ENCODE measurements at places on chromosomes 7 and 10.

DNA sequence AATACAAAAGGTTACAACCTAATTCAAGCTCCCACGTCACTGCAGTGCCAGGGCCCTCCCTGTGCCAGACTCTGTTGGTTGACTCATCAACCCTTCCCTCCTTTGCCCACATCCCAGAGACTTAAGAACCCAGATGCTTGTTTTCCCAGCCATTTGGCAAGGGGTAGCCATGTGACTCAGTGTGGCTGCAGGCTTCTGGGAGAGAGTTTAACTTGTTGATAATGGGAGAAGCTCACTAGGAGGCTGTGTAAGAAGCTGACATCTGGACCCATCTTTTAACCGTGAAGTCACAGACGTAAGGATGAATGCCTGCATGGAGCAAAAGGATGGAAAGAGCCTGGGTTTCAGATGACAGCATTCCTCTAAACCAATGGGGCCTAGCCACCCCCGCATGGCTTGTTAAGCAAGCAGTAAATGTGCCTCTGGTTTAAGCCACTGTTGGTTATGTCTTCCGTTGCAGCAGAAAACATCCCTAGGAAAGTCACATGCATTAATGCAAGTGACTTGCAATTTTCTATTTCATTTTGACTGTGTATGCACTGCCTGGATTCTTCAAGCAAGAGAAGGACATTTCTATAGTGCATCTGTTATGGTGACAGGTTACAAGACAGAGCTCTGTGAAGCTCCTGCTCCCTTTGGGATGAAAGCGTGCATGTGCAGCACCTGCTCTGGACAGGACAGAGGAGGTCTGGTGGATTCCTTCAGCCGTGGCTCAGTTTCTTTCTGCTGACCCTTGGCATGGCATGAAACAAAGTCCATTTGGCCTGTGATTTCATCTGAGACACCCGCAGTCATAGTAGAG lies 57.5 kb upstream of the CREB5 start:
- no peak for DNase-seq

GRCh38 chr10:12228851-12229250 lies 32.9 kb downstream of the CDC123 start:
- no peak for DNase-seq

DNA sequence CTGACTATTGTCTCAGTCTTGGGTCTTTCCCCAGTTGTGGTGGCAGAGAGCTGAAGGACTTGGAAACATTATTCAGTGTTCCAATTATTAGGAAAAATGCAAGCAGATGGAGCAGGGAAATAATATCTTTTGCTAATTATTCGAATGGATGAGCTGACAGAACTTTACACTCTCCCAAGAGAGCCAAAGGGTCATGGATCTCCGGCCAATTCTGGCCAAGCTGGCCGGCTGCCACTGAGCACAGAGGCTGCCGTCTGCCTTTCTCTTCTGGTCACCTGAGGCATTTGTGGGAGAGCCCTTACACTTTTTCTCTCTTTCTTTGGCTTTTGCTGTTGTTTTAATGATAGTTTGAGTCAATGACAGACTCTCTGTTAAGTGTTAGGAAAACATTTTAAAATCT lies 22.2 kb upstream of the CNTNAP2 start:
- no peak for DNase-seq

DNA sequence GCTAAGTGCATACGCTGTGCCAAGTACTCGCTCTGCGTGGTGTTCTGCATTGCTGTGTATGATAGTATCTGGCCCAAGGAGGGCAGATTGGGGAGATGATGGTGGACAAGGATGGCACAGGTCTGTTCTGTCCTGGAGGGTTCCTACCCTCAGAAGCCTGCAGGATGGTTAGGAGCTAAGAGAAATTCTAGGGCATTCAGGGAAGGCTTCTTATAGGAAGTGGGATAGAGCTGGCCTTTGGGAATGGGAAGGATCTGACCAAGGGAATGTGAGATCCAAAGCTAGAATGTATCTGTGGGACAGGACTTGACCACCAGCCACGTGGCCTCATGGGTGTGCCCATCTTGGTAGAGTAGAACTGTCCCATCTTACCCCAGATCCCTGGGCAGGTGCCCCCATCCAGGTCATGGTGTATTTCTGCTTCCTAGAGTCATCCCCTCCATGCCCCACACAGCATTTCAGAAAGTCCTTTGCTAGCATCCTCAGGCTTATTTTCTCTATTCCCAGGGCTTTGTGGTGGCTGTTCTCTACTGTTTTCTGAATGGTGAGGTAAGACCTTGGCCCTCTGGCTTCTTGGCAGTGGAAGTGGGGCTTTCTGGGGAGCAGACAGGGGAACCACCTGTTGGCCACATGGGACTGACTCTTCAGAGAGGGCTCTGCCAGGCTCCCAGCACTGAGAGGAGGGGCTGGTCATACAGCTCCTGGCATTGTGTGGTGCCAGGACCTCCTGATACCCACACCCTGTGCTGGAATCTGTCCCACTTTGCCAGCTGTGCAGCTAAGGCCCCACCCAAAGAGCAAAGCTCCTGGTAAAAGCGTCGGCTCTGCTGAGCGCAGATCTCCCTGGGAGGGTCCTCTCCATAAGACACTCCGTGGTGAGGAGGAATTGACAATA lies 52.5 kb downstream of the ADCYAP1R1 start:
- no peak for DNase-seq

DNA sequence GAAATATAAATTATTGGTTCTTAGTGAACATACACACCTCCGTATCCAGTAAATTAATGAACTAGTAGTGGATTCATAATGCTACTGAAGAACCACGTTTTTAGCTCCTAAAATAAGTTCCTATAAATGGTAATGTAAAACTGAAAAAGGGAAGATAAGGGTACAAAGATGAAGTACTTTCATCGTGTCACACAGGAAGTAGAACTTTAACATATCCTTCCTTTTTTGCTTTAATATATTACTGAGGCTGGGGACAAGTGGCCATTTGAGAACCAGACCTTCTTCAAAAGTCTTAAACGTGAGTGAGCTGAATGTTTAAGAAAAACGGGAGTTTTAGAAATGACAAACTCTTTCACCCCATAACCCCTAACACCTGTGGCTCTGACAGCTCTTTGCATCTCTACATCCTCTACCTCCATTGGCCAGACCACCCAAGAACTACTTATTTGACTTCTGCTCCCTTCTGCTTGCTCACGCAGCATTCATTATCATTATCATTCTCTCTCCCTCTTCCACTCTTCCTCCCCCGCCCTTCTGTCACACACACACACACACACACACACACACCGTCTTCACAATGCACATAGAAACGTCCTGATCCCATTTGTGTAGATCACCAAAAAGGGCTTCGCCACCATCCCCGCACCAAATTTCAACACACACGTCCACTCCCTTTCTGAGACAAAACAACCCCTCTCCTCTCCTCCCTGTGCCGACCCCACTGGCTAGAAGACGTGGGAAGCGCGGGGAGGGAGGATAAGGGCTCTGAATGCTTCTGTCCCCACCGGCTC lies 677 bp downstream of the SKAP2 start:
- DNase-seq, result no peak

GRCh38 chr7:100189061-100189460 lies 11.3 kb downstream of the STAG3 start:
- DNase-seq, result no peak

DNA sequence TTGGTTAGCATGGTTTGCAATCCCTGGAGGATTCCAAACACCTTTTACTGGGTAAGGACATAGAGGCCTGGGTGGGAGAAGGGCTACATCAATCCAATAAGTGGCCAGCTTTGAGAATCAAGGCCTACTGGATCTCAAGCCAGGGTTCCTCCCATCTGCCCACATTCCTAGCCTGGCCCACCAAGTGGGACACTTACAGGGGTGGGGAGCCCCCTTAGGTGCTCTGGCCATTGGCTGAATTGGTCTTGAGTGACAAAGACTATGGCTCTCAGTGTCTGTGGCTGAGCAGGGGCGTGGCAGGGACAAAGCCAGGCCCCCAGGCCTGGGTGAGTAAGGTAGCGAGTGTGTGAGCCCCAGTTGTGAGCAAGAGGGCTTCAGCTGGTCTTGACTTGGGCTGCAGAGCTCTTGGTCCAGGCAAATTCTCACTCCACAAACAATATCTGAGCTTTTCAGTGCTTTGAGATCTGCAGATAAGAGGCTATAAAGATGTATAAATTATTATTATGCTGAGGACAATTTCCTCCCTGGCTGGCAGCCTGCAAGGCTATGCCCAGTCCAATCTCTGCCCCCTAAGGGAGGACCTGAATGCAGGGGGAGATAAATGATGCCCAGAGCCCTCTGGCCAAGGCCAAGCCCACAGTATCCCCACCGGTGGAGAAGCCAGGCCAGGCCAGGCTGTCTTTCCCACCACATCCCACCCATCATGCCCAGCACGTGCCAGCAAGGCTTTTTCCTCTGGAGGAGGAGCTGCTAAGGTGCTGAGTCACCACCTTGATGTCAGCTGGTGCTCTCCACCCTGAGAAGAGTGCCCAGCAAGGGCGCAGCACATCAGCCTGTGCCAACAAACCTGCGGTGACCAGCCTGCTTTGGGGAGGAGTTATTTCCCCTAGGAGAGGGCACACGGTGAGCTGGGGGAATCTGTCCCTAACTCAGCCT lies 80.7 kb upstream of the DUSP5 start:
- DNase-seq, result peak; percentile 67

DNA sequence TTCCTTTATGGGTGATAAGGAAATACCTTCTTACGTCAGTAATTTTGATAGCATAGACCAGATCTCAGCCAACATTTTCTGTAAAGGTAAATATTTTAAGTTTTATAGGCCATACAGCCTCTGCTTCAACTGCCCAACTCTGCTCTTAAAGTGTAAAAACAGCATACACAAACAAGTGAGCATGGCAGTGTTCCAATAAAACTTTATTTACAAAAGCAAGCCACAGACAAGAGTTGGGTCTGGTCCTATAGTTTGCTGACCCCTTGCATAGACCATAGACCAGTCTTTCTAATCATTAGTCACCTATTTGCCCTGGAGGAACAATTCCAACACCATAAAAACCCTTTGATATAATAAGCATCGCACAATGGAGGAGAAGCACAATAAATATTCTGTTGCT lies 398.8 kb downstream of the SFMBT2 start:
- DNase-seq, result no peak

GRCh38 chr10:132404169-132404880 lies 7.3 kb downstream of the PWWP2B start:
- DNase-seq, result no peak

- no peak for DNase-seq
These were observed 122.2 kb downstream of the KMT2E start for GRCh38 chr7:105136221-105136620.

DNA sequence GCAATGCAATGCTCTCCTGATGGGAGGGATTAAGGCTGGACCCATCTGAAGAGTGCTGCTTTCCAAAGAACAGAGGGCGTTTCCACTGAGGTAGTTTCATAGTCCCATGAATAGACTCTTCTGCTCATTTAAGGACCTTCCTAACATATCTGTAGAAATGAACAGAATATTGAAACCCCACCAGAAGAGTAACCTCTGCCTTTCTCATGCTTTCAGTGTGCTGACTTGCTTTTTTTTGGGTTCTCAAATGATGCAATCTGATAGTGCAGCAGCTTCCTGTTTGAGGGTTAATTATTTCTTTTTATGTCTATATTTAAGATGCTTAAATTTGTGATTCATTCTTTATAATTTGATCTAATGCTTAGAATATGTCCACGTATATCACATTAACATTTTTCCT lies 82.2 kb downstream of the GATA3 start:
- DNase-seq, result no peak

DNA sequence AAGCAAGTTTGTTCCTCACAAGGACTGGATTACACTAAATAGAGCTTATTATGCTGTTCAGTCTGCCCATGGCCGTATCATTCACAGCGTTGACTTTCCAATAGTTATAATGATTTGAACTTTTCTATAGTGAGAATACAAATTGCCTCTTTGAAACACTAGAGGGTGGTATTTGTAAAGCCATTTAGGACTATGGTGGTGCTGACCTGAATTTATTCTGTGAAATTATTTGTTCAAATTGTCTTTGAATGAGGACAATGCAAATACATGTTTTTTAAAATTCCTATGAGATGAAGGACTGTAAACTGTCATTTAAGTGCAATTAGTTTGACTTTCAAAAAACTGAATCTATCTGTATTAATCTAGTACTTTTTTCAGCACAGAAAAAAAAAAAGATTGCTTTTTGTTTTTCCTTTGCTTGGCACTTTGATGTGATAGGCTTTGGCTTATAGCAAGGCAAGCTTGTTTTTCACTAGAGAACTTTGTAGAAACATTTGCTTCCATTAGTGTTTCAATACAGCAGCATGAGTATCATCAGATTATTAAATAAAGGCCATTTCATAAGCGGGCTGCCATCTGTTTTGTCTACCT lies 122.7 kb upstream of the TMEM229A start:
- no peak for DNase-seq

DNA sequence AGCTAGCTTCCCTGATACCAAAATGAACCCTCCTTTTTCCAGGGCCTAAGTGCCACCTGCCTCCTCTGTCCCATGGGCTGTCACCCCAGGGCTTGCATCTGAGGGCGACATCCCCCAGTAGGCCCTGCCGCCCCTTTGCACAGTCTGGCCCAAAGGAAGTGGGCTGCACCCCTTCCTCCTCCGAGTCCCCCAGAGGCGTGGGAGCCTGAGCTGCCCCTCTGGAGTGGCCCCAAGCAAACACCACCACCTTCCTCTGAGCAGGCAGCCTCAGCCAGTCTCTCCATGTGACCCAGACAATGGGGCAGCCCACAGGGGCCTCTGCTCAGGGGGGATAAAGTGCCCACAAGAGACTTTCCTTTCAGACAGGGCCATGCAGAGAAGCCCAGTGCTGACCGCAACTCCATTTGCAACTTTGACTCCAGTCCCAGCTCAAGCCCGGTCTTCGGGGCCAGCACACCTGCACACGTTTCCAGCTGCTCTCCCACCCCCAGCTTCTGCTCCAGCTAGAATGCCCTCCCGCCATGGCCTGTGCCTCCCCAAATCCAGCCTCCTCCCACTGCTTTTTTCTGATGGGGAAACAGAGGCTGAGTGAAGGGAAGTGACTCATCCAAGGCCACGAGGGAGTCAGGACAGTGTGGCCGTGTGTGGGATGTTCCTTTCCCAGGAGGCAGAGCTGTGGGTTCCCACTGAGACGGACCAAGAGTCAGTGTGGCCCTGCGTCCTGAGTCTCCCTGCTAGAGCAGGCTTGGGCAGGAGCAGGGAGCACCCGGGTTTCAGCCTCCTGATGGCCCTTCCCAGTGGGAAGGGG lies 111.9 kb downstream of the ZMIZ1 start:
- DNase-seq, result no peak
